Cerebellar cortex (tissue), 1 donor: ENCODE measurements at places on chromosomes 4 and X.
A peak's percentile ranks its signal among the peaks of the same experiment; 100 is the strongest.

DNA sequence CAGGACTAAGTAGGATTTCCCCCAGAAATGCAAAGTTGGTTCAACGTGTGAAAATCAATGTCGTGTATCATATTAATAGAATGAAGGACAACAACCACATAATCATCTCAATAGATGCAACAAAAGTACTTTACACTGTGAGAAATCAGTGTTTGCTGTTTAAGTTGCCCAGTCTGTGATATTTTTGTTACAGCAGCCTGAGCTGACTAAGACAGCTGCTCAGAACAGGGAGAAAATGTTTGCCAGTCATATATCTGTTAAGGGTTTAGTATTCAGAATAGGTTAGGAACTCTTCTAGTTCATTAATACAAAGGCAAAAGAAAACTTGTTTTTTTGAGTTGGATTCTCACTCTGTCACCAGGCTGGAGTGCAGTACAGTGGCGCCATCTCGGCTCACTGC is 12.5 kb downstream of the MAEA start:
- no peak for DNase-seq

- no peak for DNase-seq
Observed at GRCh38 chrX:13482746-13483541, 86.5 kb upstream of the EGFL6 start.

DNA sequence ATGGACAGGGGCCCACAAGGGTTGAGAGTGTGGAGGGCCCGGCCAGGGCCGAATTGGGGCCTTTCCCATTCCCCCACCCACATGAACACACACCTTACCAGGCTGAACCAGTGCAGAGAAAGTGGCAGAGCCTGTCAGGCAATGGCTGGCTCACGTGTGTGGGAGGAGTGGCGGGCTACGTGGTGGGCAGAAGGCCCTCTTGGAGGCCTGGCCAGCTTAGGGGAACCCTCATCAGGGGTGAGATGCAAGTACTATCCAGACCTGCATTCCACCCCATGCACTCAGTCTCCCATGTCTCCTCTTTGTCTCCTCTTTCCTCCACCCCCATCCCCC is 965 bp downstream of the TCEAL4 start:
- peak; percentile 17 for DNase-seq

DNA sequence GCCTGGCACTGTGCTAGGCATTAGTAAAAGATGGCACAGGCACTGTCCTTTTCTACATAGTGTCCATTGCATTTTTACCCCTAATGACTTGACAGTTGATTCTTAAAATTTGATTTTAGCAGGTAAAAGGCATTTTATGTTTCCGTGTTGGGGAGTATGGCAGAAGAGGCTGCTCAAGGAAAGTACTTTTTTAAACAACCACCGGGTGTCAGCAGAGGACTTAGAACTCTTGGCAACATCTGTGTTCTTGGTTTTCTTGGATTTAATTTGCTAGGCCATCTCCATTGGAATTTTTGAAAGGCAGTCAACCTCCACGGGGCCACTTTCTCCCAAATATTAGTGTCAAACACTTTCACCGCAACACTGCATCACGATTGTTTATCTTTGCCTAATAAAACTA is 102.9 kb downstream of the TSPAN7 start:
- DNase-seq, result peak; percentile 38

DNA sequence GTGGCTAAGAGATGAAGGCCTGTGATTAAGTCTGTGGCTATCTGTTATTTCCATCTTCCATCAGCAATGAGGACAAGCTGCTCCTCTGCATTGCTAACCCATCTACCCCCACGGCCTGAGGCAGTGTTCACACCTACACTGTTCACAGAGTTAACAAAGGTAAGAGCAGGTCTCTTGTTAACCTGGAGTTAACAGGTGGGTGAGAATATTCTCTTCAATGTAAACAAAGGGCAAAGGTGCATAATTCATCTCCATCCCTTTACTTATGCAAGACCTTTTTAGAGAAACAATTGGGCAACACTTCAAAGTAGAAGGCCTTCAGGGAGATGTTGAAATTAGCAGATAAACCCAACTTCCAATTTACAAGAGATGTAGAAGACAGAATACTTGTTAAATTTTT is 2.8 kb downstream of the SLC35A2 start:
- DNase-seq, result no peak

DNA sequence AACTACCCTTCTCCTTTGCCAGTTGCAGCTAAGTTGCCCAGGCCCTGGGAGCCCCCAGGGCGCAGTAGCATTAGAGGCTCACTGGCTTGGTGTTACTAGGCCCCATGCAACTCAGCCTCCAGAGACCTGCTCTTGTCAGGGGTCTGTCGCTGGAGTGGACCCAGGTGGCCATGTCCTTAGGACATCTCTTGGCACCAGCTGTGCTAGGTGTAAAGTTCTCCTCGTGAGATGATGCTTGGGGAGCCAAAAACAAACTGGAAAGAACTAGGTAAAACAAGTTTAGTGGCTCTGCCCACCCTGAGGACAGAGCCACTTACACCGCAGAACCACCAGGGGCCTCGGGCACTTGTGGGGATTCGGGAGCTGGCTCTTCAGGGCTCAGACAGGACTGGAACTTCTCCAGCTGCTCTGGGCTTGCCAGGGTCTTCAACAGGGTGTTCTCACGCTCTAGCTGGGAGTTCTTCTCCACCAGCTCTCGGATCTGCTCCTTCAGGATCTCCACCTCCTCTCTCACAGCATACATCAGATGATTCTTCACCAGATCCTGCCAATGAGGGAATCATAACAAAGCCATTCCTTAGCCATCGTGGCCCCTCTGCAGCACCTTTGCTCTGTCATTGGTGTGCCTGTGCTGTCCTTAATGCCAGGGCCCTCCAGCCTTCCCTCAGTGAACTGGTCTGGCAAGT is 61.2 kb downstream of the TSC22D3 start:
- DNase-seq, result no peak

DNA sequence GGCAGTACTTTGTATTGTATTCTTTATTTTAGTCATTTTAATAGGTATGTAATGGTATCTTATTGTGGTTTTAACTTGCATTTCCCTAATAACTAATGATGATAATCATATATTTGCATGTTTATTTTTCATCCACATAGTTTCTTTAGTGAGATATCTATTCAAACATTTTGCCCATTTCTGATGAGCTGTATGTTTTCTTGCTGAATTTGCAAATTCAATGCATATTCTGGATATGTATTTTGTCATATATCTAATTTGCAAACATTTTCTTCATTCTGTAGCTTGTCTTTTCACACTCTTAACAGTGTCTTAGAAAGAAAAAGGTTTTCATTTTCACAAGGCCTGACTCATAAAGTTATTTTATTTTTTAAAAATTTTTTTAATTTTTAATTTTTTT is 372.1 kb downstream of the ZNF674 start:
- DNase-seq, result no peak

DNA sequence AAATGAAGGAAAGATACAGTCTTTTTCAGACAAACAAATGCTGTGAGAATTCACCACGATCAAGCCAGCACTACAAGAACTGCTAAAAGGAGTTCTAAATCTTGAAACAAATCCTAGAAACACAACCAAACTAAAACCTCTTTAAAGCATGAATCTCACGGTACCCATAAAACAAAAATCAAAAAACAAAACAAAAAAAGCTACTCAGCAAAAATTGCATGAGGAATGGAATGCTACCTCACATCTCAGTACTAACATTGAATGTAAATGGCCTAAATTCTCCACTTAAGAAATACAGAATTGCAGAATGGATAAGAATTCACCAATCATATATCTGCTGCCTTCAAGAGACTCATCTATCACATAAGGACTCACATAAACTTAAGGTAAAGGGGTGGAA is 300.1 kb downstream of the NAF1 start:
- no peak for DNase-seq
